ENCODE measurements at places on chromosomes 5 and 9. TPM values are rescaled to one million over a fixed set of nuclear protein-coding genes. Genes with fewer than 3 reads are reported as not detected.

Gene CAST
- total RNA-seq: 314 TPM

Gene PHF24
- total RNA-seq: 0.81 TPM

Gene SNCB
- not detected for total RNA-seq

Gene NIM1K
- total RNA-seq: 0.94 TPM

Gene RMI1
- total RNA-seq: 17.6 TPM

Gene RALGPS1
- 14.2 TPM for total RNA-seq

Gene OLFM1
- 23.9 TPM for total RNA-seq

Gene INSL6
- not detected for total RNA-seq

Gene PCDHGA10
- 2.9 TPM for total RNA-seq

Gene SHISAL2B
- not detected for total RNA-seq

Gene ADCY2
- total RNA-seq: 15.9 TPM

Gene ACOT12
- not detected for total RNA-seq

Gene HTR4
- 1.0 TPM for total RNA-seq

Gene PSAT1
- 6.6 TPM for total RNA-seq

Gene PCDHGB5
- total RNA-seq: 4.0 TPM

Gene ZNG1F
- total RNA-seq: 12.0 TPM

Gene LECT2
- total RNA-seq: not detected
